ENCODE measurements at places on chromosomes 4 and X.

- DNase-seq = no peak
These were observed 89.0 kb upstream of the BMPR1B start for GRCh38 chr4:94668724-94669123.

GRCh38 chr4:187192266-187192665 lies 468.6 kb upstream of the FAT1 start:
- DNase-seq = no peak

GRCh38 chr4:23235628-23236390 lies 543.1 kb downstream of the GBA3 start:
- no peak for DNase-seq

DNA sequence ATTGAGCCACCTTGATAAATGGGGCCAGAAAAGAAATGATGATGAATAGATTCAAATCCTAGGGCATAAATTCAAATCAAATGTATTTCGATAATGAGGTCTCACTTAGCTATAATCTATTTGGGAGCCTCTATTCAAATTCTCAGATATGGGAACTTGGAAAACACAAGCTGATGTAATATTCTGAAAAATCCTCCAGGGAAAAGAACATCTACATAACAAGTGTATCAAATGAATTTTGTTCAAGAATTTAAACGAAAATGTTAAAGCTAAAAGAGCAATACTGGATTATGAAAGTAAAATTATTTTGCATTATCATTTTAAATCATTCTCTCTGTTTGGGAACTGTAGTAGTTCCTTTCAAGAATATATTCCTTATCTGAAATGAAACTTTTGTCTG lies 38.9 kb upstream of the RAP1GDS1 start:
- DNase-seq = no peak
